8988T (cell line): ENCODE measurements at places on chromosomes 5 and 9.

DNA sequence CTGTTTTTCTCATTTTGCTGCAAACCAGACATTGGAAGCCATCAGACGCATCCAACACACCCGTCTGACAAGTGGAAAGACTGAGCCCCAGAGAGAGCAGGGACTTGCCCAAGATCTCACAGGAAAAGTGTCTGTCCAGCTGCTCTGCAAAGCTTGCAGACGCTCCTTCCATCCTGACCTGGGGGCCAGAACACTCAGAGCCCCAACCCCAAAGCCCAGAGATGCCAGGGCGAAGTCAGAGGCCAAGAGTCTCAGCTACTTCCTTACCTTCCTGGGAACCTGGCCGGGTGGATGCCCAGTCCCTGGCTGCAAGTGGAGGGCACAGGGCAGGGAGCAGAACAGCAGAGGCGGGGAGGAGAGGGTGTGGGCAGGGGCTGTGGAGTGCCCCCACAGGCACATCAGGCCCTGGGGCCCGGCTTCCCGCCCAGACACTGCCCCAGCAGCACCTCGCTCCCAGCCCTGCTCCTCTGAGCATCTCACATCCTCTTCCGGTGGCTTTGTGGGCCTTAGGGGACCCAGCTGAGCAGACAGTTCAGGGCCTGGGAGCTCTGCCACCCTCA lies 9.7 kb upstream of the RALGDS start:
- DNase-seq = no peak

DNA sequence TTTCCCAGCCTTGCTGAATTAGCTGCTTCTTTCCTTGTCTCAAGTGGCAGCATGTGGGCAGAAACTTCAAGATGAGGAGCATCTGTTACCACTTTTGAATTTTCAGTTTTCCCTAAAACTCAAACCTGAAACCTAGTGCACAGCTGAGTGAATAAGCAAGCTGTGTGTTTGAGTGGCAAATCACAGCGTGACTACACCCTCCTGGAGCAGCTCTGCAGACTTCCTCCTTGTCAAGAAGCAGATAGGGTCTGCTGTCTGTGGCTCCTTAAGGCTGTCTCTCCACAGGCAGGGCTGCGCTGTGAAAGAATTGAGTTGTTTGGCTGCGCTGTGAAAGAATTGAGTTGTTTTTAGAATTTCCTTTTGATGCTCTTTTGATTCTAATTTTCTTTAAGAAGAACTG lies 179.7 kb upstream of the HAPLN1 start:
- DNase-seq = no peak

GRCh38 chr9:95477441-95477840 lies 39.3 kb downstream of the PTCH1 start:
- DNase-seq = no peak

GRCh38 chr5:23234197-23234596 lies 273.2 kb upstream of the PRDM9 start:
- DNase-seq = no peak

DNA sequence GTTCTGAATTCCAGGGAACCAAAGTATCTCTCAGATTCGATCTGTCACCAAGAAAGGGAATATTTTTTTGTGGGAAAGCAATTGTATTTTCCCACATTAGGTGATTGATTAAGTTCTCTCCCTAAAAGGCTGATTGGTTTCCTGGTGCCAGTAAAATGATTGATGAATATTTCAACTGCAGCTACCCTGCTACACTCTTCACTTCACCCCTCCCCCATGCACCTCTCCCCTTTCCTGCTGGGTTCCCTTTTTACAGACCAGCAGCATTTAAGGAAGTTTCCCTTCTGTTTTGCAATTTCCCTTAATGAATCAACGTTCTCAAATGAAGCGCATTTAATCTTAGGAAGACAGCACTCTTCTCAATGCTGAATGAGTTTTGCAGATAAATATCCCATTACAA lies 13.1 kb downstream of the NR6A1 start:
- no peak for DNase-seq

DNA sequence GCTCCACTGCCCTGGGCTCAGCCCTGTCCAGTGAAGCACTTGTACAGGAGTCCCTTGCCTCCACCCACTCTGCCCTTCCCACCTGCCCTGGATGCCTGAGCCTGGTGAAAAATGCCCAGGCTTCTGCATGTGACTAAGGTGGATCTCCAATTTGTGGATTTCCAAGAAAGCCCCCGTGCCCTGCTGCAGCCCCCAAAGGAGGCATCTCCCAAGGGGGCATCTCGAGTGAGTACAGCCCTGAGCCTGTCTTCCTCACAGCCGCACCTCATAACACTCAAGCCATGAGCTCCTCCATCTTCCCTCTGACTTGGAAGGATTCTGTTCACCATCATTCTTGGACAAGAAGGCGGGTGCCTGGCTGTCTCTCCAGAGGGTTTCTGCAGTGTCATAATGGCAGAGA lies 158.0 kb upstream of the PPP1R26 start:
- DNase-seq = no peak
